ENCODE measurements at places on chromosomes 7 and 10. TPM values are rescaled to one million over a fixed set of nuclear protein-coding genes. Genes with fewer than 3 reads are reported as not detected.

- DNase-seq = no peak
These were observed 11.5 kb downstream of the SHH start for GRCh38 chr7:155800741-155801267.

GRCh38 chr7:87627634-87627994 lies 584 bp upstream of the RUNDC3B start:
- no peak for DNase-seq

The ANKRD61 gene
- 0.16 TPM for total RNA-seq

GRCh38 chr10:21732067-21732772 lies 198.2 kb downstream of the MLLT10 start:
- DNase-seq = peak; percentile 49

DNA sequence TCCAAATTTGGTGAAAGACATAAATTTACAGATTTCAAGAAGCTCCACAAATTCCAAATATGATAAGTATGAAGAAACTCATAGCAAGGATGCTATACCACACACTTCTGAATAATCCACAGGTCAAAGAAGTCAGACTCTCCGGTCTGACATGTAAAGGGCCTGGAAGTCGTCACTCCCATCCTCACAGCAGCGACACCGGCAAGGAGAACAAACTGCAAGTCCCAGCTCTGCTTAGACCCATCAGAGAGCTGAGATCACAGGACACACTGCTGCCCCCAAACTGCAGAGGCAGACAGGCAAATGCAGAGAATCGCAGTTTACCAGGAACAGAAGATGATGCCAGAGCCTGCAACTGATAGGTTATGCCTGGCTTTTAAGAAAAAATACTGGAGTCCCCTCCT lies 62.0 kb downstream of the AMZ1 start:
- no peak for DNase-seq

DNA sequence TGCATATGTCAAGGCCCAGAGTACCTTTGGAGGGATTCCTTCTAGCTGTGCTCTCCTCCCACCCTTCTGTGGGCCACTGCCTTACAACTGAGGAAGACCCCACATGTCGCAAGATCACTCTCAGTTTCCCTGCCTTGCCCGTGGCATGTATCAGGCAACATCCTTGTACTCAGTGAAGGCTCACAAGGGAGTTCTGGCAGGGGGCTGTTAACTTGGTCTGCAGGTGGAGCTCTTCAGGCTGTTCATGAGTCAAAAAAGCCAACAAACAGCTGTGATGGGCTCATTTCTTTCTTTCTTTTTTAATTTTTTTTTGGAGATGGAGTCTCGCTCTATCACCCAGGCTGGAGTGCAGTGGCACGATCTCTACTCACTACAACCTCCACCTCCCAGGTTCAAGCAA lies 513.0 kb upstream of the ANKRD30A start:
- no peak for DNase-seq

- no peak for DNase-seq
These were observed 126.1 kb downstream of the FAM204A start for GRCh38 chr10:118216020-118216419.

DNA sequence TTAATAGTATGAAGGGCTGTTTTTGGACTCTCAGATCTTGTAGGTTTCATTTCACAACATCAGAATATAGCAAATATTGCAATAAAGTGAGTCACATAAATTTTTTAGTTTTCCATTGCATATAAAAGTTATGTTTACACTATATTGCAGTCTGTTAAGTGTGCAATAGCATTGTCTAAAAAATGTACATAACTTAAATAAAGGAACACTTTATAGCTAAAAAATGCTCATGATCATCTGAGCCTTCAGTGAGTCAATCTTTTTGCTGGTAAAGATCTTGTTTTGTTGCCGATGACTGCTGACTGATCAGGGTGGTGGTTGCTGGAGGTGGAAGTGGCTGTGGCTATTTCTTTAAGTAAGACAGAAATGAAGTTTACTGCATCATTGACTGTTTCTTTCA lies 42.0 kb downstream of the ABCA13 start:
- DNase-seq = no peak

- DNase-seq = no peak
These were observed 196.4 kb upstream of the POM121L12 start for GRCh38 chr7:52838981-52839411.

- no peak for DNase-seq
These were observed 551 bp downstream of the KCND2 start for GRCh38 chr7:120273476-120273975.

DNA sequence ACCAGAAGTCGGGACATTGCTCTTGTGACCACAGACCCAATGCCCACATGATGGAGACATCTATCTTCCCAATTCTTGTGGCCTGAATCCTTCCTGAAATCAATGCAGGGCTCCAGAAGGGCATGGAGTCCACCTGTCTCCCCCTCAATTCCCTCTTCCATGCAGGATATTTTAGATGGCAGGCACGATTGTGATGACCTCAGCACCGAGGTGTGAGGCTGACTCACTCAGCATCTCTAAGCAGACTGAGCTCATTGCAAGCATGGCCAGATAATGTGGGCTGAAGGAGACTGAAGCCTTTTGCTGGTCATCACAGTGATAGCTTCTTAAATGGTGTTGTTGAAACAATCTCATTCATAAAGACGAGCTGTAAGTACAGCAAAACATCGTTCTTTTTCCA lies 374.9 kb upstream of the PODXL start:
- no peak for DNase-seq

GRCh38 chr7:147804032-147804431 lies 786.5 kb upstream of the C7orf33 start:
- no peak for DNase-seq

- no peak for DNase-seq
These were observed 12.3 kb upstream of the CCDC172 start for GRCh38 chr10:116311706-116312490.

- no peak for DNase-seq
These were observed 629.1 kb downstream of the ACTR3B start for GRCh38 chr7:153388611-153389010.

DNA sequence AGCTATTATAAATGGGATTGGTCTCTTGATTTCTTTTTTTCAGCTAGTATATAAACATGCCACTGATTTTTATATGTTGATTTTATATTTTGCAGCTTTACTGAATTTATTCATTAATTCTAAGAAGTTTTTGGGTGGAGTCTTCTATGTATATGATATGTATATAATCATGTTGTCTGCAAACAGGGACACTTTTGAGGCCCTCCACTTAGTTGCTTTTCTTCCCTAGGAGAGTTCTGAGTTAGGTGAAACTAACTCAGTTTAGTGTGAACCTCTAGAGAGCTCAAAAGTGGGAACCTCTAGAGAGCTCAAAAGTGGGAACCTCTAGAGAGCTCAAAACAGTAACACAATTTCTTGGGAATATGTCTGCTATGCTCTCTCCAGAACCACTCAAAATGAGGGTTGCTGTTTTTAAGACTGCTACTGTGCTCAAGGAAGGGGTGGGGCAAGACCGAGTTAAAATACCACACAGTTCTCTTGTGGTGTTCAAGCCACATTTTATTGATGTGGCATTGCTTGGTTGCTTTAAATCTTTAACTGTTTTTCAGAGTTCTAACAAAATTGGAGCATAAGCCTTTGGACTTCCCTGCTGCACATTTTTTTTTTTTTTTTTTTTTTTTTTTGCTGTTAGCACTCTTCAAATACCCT lies 13.2 kb downstream of the CCDC7 start:
- no peak for DNase-seq

DNA sequence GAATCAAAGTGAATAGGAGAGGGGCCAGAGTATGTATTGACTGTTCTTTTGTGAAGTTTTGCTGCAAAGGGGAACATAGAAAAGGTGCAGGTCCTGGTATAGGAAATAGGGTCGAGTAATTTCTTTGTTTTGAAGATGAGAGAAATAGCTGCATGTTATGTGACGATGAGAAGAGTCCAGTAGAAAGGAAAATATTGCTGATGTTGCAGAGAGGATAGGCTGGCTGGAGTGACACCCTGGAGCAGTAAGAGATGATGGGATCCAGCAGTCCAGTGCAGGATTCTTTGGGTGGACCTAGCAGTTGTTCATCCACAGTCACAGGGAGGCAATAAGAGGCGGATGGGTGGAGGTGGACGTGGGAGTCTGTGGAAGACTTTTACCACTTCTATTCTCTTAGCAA lies 2.1 kb upstream of the BMS1 start:
- DNase-seq = no peak

DNA sequence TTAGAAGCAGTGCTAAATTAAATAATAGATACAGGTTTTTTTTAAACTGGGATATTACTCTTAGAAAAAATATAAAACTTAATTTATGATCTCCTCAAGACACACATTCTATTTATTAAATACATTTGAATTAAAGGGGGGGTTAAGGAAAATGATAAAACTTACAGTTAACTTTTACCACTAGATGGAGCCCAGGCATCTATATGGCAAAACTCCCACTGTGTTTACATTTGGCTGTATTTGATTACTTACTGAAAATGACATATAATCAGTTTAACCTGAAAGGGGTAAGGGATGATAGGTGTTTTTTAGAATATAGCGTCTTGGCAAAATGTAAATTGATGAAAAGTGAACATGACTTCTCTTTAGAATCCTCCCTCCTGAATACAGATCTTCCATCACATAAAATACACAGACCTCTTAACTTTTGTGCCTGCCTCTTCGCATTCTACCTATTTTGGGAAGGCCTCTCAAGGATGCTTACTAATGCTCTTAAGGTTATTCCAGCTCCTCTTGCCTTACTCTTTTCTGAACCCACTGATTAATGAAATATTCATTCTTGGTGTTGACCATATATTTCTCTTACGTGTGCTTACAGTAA lies 235.7 kb downstream of the AGMO start:
- DNase-seq = no peak

DNA sequence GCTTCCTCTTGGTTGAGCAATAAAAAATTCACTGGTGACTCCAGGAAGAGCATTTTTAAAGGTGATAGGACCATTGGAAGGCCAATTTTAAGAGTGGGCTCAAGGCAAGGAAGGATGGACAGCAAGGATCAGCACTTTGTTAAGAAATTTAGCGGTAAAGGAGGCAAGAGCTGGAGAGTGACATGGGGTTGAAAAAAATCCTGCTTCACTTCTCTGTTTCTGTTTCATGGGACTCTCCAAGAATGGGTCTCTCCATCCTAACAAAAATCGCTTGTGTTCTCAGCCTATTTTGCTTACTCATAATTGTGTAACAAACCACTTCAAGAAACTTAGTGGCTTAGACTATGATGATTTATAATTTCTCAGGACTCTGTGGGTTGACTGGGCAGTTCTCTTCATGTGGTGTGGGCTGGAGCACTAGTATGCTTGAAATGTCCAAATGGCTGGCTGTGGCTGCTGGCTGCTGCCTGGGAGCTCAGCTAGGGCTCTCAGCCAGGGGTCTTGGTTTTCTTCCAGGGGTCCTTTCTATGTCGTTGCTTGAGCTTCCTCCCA lies 59.8 kb upstream of the ZNRF2 start:
- DNase-seq = no peak

The SH3PXD2A gene
- 10.9 TPM for total RNA-seq

DNA sequence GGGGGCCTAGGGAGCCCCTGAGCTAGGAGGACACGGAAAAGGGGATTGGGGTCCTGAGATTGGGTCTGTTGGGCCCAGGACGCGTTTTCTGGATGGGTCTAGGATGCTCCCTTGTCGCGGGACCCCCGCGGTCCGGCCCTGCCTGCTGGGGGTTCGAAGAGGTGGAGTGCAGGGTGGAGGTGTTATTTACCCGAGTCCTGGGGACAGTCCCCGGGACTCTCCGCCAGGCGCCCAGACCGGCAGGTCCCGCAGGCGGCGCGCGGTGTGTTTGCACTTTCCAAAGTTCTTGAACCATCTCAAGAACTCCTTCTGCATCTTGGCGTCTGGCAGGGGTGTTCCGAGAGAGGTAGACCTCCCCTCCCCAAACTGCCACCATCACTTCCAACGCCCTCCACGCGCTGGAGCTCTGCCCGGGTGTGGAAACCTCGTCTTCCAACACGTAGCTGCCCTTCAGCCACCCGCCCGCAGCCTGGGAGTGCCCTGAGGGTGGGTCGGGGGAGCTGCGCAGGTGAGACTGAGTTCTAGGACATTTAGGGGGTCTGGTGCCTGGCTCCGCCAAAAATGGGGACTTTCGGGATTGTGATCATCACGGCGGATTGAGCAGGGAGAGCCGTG lies 569 bp downstream of the CAV1 start:
- DNase-seq = peak; percentile 56

DNA sequence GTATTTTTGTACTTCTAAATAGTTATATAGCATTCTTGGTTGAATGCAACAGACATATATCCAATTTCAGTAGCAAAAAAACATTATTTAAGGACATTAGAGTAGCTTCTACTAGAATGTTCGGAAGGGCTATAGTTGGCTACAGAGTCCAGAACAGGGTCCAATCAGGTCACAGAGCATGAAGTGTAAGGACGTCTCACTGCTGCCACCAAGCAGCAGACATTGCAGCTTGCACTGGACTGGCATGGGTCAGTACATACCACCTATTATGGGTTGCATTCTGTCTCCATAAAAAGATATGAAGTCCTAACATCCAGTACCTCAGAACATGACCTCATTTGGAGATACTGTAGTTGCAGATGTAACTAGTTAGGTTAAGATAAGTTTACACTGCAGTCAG lies 87.3 kb downstream of the LHFPL3 start:
- no peak for DNase-seq

The RBM20 gene
- total RNA-seq = 0.42 TPM

DNA sequence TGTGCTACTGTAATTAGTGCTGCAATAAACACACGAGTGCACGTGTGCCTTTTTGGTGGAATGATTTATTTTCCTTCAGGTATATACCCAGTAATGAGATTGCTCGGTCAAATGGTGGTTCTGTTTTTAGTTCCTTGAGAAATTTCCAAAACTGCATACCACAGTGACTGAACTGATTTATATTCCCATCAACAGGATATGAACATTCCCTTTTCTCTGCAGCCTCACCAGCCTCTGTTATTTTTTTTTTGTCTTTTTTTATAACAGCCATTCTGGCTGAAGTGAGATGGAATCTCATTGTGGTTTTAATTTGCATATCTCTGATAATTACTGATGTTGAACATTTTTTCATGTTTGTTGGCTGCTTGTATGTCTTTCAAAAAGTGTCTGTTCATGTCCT lies 922.9 kb upstream of the LRRN3 start:
- DNase-seq = no peak

DNA sequence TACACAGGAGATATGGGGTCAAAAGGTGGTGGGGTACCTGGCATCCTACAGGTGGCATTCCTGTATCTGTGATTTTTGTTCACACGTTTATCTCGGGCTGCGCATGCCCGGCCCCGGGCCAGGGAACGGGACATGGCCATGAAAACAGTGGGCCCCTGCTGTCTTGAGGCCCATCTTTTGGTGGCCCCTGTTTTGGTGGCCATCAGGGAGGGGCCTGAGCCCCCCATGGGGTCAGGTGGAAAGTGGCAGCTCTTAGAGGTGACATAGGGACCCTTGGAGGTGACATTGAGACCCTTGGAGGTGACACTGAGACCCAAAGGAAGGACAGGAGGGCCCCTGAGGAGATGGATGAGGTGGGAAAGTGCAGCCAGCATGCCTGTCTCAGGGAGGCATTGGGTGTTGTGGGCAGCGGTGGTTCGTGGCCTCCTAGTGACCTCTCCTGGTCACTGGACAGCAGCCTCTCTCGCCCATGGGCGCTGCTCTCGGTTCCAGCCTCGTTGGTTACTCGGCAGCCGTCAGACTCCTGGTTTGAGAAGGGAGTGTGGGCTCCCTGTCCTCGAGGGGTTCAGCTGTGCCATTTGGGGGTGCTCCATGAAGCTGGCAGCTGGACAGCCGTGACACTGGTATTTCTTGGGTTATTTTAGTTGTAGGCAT lies 39.9 kb downstream of the INPP5A start:
- DNase-seq = no peak

The TMEM184A gene
- total RNA-seq = 0.22 TPM

The UNC5B gene
- 0.04 TPM for total RNA-seq

- peak; percentile 42 for DNase-seq
These were observed 804 bp downstream of the UNC5B start for GRCh38 chr10:71213127-71213621.

The HIF1AN gene
- total RNA-seq = 42.1 TPM

- no peak for DNase-seq
These were observed 26.7 kb downstream of the CREB3L2 start for GRCh38 chr7:137975221-137975620.
